Stimulated activated CD8-positive, alpha-beta memory T cell treated with anti-CD3 and anti-CD28 coated beads, Interleukin-7, amount 100 ng/mL, for 4 hours (primary cell): ENCODE measurements at places on chromosomes 16 and 17.

- peak; percentile 35 for DNase-seq
Measured at GRCh38 chr17:82267575-82268379, 5.7 kb downstream of the CSNK1D start.

DNA sequence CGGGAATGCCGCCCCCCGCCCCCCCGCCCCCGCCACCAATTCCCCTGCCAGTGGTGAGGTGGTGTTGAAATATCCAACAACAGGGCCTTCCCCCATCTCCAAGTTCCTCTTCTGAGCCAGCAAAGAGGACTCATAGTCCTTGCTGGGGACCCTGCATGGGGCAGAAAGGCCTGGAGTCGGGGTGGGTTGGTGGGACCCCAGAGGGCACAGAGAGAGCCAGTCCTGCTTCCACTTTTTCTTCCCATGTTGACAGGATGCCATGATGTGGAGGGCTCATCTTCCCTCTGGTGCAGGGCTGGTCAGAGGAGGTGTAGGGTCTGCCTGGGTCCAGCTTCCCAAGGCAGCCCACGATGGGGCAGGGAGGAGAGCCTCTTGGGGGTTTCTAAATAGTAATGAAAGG lies 49.0 kb upstream of the PIK3R6 start:
- DNase-seq, result no peak

DNA sequence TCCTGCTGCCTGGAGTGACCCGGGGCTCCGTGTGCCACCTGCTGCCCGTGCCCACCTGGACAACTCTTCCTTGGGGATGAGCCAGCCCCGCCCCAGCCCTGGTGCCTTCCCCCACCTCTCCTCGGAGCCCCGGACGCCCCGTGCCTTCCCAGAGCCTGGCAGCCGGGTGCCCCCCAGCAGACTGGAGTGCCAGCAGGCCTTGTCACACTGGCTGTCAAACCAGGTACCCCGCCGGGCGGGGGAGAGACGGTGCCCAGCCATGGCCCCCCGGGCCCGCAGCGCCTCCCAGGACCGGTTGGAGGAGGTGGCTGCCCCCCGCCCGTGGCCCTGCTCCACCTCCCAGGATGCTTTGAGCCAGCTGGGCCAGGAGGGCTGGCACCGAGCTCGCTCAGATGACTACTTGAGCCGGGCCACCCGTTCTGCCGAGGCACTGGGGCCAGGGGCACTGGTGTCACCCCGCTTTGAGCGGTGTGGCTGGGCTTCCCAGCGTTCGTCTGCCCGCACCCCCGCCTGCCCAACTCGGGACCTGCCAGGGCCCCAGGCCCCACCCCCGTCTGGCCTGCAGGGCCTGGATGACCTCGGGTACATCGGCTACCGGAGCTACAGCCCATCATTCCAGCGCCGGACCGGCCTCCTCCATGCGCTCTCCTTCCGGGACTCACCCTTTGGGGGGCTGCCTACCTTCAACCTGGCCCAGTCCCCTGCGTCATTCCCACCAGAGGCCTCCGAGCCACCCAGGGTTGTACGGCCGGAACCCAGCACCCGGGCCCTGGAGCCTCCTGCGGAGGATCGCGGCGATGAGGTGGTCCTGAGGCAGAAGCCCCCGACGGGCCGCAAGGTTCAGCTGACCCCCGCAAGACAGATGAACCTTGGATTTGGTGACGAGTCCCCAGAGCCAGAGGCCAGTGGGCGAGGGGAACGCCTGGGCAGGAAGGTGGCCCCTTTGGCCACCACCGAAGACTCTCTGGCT lies 38.4 kb downstream of the ARHGAP23 start:
- DNase-seq, result no peak

GRCh38 chr17:74259667-74260524 lies 14.1 kb upstream of the DNAI2 start:
- DNase-seq, result no peak

- no peak for DNase-seq
Measured at GRCh38 chr16:65601781-65602180, 479.9 kb upstream of the CDH11 start.

DNA sequence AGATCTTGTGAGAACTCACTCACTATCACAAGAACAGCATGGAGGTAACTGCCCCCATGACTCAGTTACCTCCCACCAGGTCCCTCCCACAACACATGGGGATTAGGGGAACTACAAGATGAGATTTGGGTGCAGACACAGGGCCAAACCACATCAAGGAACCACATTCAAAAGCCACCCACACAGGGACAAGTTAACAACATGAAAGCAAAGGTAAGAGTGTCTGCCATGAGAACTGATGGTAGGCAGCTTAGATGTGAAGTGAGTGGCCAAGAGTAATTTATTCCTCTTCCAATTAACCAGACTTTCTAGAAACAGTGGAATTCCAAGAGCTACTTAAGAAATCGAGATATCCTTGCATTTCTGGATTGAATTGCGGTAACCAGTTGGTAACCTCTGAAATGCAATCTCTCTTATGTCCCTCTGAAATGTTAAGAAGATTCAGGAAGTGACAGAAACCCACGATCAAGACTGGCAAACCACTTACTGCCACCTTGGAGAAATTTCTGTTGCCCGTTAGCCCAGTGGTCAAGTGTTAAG lies 167.4 kb upstream of the CACNG5 start:
- peak; percentile 81 for DNase-seq

GRCh38 chr17:56074361-56074890 lies 78.8 kb upstream of the ANKFN1 start:
- no peak for DNase-seq

- DNase-seq, result no peak
Measured at GRCh38 chr17:4453812-4454591, 20.3 kb downstream of the SPNS3 start.
